Cardiac septum (tissue), 1 donor: ENCODE measurements at places on chromosomes 2 and 18. TPM values are rescaled to one million over a fixed set of nuclear protein-coding genes. Genes with fewer than 3 reads are reported as not detected.

Gene SLC4A3
- 396 TPM for total RNA-seq

Gene ADRA2B
- 5.5 TPM for total RNA-seq

Gene DYNAP
- not detected for total RNA-seq

Gene STEAP3
- total RNA-seq, result 10.7 TPM

Gene MEIS1
- 24.7 TPM for total RNA-seq

Gene ARMC9
- total RNA-seq, result 3.9 TPM

Gene STK39
- total RNA-seq, result 24.6 TPM

Gene ZNF521
- 15.4 TPM for total RNA-seq

Gene MATN3
- total RNA-seq, result 0.11 TPM

Gene TMEM178A
- total RNA-seq, result 2.6 TPM

Gene CYRIA
- total RNA-seq, result 3.7 TPM

Gene ELP2
- total RNA-seq, result 50.4 TPM

Gene PLEKHH2
- 5.2 TPM for total RNA-seq

Gene KCNS3
- 3.7 TPM for total RNA-seq

Gene MROH2A
- not detected for total RNA-seq

Gene MREG
- total RNA-seq, result 0.32 TPM

Gene CGREF1
- 0.48 TPM for total RNA-seq

Gene EIF2AK2
- 17.9 TPM for total RNA-seq

Gene AMER3
- not detected for total RNA-seq

Gene NPPC
- total RNA-seq, result 0.30 TPM

Gene TSPYL6
- total RNA-seq, result 0.11 TPM

Gene PROC
- not detected for total RNA-seq

Gene ENOSF1
- total RNA-seq, result 26.8 TPM

Gene CROCC2
- total RNA-seq, result not detected

Gene DSG1
- total RNA-seq, result 0.89 TPM

Gene OSR1
- 1.4 TPM for total RNA-seq

Gene MLPH
- total RNA-seq, result 15.7 TPM

Gene CFAP53
- total RNA-seq, result 0.48 TPM

Gene PAX8
- total RNA-seq, result 0.35 TPM

Gene PROKR1
- 0.08 TPM for total RNA-seq

Gene INHA
- total RNA-seq, result 0.59 TPM

Gene LOXHD1
- total RNA-seq, result 0.48 TPM

Gene KANSL1L
- 25.9 TPM for total RNA-seq

Gene GRHL1
- total RNA-seq, result 1.1 TPM

Gene RAB27B
- total RNA-seq, result 0.08 TPM

Gene MC5R
- not detected for total RNA-seq

Gene ITGA4
- total RNA-seq, result 3.4 TPM

Gene ACADL
- 6.2 TPM for total RNA-seq

Gene ADCYAP1
- 0.22 TPM for total RNA-seq

Gene ALKAL2
- 2.7 TPM for total RNA-seq

Gene COL4A4
- total RNA-seq, result 3.0 TPM

Gene SERPINE2
- total RNA-seq, result 91.5 TPM

Gene BMP10
- 0.83 TPM for total RNA-seq

Gene REG3G
- total RNA-seq, result not detected

Gene ANKRD62
- total RNA-seq, result not detected

Gene EIF2B4
- 34.9 TPM for total RNA-seq

Gene CCT4
- total RNA-seq, result 91.8 TPM

Gene ATG9A
- total RNA-seq, result 66.3 TPM
